NCI-H1436 treated with DMSO at 0.1 percent for 48 hours (cell line): ENCODE measurements at places on chromosomes 7 and 10.
A peak's percentile ranks its signal among the peaks of the same experiment; 100 is the strongest.

DNA sequence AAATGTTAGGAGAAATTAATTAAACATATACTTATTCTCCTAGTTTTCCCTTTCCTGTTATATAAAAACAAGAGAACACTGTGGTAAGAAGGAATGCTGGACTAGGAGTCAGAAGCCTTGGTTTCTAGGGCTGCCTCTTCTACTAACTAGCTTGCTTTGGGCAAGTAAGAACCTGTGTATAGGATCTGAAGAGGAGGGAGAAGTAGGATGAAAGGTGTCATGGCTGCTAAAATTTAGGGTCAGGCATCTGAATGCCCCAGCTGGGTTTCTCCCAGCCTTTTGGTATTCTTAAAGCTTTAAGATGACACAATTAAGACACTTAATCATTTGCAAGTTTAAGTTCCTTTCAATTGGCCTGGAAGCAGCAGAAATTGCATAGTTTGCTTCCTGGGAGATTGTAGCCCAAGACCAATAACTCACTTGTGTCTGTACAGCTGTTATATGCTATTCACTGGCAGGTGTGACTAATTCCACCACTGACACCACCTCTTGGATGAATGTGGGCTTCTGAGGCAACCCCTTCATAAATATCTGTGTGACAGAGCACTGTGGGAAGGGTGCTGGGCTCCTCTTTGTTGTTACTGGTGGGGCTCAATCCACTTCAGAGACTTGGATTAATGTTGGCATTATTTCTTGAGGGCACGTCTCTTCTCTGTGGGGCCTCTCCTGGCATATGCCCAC lies 137.2 kb downstream of the LRMDA start:
- no peak for DNase-seq

DNA sequence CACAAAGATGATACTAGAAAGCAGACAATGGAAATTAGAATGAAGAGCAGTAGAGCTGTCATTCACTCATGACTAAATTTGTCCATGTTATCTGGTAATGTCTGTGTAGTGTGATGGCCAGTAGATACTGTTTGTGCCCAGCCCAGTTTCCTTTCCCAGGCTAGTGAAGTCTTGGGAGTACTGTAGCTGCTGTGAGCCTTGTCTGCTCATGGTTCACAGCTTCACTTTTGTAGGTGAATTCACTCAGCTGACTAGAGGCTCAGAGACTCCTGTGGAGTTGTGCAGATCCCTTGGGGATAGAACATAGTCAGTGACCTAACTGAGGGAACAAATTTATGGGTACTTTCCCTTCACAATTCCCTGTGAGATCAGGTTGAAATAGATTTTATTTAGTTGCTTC lies 572.5 kb downstream of the ARL4A start:
- DNase-seq = no peak

- DNase-seq = no peak
Observed at GRCh38 chr10:1731592-1731991, 5.7 kb downstream of the ADARB2 start.

DNA sequence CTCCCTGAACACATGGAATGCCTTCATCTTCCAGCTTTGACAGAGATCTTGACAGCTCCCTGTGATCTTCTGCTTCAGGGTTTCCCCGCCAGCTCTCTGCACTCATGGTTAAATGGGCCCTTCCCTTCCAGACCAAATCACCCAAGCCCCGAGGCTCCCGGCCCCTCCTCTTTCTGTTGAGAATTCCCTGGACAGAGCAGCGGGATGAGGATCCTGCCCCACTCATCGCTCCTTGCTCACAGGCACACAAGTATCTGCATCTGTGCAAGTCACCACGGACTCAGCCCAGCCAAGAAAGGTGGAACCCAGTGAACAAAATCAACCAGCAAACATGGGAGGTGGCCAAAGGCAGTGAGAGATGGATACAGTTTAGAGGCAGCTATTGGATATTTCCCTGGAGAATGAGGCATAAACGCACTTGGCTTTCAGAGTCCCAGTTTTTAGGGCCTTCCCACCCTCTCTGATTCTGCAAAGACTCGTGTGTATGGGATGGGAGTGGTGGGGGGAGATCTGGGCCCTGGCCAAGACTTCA lies 37.7 kb upstream of the CXCL12 start:
- no peak for DNase-seq

- DNase-seq = no peak
Observed at GRCh38 chr7:125651823-125652528, 722.4 kb upstream of the POT1 start.

GRCh38 chr7:45033261-45033930 lies 33.4 kb downstream of the CCM2 start:
- no peak for DNase-seq

DNA sequence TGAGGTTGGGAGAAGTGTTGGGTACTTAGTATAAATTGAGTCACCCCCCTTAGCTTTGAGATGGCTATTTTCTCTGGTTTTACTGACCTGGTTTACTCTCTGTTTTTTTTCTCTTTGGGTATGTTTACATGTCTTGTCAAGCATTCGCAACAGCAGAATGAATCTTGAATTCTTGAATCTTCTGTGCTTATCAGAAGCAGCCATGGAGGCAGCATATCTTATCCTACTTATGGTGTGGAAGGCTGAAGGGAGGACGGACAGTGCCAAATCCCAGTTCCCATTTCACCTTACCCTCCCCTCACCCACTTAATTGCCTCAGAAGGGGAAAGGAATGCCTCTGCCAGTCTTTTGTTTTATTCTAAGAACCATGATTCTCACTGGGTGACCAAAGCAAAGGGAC lies 3.7 kb downstream of the SND1 start:
- DNase-seq = no peak

- DNase-seq = no peak
Observed at GRCh38 chr10:113058523-113059370, 108.7 kb downstream of the TCF7L2 start.

DNA sequence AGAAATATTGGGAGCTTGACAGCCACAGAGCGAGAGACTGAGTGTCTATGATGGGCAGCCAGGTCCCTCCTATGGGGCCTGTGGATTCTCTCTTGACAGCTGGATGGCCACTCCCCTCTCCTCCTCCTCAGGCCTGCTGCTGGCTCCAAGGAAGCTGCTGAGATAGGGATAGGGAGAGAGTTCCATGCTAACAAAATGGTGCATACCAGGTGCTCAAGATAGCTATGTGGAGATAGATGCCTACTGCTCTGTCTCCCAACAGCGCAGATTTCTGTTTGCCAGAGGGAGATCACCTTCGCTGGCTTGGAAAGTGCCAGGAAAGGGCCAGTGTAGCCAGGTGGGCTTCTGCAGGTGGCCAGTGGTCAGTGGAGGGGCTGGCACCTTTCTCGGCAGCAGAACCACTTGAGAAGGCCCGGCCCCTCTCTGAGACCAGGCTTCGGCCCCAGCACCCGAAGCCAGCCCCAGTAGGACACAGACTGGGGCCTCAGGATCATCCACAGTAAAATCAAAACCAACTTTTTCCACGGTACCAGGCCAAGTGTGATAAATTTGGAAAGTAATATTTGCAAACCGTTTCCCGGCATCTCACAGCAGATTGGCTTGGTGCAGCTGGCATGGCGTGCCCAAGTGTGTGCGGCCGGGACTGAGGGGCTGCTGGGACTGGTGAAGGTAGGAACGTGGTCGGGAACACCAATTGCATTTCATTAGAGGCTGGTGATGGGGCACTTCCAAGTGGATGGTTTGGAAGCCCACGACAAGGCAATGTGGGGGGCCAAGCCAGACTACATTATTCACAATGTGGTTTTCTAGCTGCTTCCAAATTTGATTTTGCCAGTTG lies 139.6 kb downstream of the PTPN20 start:
- no peak for DNase-seq

DNA sequence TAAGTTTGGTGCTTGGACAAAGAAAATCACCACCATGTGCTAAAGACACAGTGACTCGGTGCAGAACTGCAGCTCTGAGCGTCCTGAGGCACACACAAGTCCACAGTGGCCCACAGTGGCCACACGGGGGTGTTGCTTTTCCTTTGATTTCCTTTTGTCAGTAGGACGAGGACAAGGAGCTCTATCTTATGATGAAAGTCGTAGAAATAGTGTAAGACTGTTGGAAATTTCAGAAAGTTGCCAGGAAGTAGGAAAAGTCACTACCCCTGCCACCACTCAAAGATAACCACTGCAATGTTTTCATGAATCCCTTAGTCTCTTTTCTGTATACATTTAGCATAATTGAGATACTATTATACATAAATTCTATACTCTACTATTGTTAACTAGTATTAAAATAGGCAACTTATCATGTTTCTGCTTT lies 146.0 kb downstream of the TNS3 start:
- no peak for DNase-seq

- DNase-seq = no peak
Observed at GRCh38 chr10:77328272-77328816, 309.3 kb downstream of the KCNMA1 start.

DNA sequence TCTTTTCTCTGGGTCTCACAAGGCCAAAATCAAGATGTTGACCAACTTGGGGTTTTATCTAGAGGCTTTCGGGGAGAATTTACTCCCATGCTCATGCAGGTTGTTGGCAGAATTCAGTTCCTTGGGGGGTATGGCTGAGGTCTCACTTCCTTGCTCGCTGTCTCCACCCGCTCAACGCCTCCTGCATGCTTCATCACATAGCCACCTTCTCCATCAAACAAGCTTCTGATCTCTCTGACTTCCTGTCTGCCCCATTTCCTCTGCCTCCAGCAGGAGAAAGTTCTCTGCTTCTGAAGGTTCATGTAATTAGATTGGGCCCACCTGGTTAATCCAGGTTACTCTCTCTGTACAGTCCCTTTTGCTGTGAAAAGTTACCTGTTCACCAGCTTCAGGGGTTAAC lies 179.1 kb upstream of the FZD1 start:
- no peak for DNase-seq

GRCh38 chr7:135976312-135977006 lies 700 bp downstream of the MTPN start:
- DNase-seq = no peak

DNA sequence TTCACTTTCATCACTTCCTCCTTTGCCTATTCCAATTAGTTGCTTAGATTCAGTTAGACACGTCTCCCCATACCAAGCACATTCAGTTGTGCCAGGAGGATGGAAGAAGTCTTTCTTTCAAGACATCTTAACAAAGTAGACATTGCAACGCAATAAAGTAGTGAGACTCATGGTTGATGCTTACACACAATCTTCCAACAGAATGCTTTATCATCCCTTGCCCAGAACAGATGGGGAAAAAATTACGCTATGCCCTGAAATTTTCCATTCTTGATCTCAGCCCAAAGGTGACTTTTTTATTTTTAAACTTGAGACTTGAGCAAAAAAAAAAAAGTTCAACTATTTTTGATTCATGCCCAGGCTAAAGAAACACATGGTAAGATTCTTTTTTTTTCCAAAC lies 74.9 kb downstream of the KCNMA1 start:
- DNase-seq = no peak

- no peak for DNase-seq
Observed at GRCh38 chr10:58913717-58914116, 262.7 kb upstream of the PHYHIPL start.

DNA sequence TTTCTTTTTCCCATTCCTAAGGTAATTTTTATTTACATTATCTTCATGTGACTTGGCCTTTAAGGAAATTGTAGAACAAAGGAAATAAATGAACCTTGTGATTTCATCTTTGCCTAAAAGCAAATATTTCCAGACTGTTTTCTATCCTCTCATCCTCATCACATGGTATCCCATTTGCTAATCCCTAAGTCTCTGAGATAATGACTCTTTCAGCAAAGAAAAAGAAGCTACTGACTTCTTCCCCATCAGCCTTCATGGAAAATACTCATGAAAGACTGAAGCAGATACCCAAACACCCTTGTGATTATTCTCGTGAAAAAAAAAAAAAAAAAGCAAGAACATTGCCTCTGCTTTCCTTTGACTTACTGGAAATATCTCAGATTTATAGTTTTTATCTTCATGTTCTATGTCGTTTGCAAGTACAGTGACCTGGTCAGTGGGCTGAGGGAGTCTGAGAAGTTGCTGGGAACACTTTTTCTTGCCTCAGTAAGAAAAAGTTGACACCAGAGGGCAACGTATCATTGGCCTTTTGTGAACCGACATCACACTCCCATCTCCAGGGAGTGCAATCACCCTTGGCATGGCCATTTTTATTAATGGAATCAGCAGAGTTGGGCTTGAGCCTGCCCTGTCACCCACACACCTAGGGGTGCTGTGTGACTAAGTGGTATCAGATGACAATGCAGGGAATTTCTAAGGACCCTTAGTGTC lies 246.0 kb upstream of the KMT2E start:
- DNase-seq = no peak

DNA sequence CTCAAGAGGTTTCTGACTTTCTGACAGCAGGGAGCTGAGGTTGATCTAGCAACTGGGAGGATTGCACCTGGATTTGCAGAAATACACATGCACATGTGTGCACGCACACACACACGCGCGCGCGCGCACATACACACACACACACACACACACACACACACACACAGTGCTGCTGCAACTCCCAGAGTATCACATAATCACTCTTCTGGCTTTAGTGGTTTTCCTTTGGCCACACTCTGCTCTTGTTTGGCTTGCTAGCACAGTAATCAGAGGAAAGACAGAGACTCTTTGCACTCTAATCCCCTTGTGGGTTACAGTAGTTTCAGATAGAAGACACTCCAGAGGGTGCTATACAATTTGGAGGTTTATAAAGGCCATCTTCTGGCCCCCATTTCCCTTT lies 705.0 kb downstream of the AUTS2 start:
- DNase-seq = no peak

- DNase-seq = peak; percentile 52
Observed at GRCh38 chr7:24819916-24820689, 62.8 kb upstream of the GSDME start.

DNA sequence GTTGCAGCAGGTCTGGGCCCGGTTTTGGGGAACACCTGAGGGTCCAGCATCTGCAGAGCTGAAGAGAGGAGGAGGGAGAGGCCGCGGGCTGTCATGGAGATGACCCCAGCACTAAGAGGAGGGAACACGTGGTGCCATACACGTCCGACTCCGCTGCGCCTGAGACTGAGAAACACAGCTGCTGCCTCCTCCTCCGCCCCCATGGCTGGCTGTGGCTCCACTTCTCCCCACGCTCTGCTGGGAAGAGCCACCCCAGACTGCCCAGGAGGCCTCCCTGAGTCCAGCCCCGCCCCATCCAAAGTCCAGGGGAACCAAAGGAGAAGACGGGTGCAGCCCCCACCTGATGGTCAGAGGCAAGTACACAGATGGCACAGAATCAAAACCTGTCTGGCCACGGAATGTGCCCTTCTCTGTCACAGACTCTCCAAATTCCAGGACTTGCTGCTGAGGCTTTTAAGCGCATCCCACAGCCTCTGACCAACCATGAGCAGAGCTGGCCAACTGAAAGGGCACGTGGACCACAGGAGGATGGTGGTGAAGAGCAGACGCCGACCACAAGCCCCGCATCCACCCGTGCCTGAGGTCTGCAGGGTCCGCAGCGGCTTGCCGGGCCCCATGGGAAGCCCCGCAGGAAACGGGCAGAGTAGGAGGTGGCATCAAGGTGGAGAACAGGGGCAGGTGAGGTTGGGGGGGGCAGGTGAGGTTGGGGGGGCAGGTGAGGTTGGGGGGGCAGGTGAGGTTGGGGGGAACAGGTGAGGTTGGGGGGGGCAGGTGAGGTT lies 24.0 kb downstream of the STK32C start:
- no peak for DNase-seq

GRCh38 chr7:19552576-19552975 lies 156.3 kb downstream of the POLR1F start:
- DNase-seq = no peak

- DNase-seq = no peak
Observed at GRCh38 chr7:85356916-85357315, 170.1 kb upstream of the SEMA3D start.

GRCh38 chr10:47034441-47035051 lies 123.3 kb downstream of the PTPN20 start:
- no peak for DNase-seq
